Endothelial cell (in vitro differentiated cells): ENCODE measurements at places on chromosomes 6 and 20.

DNA sequence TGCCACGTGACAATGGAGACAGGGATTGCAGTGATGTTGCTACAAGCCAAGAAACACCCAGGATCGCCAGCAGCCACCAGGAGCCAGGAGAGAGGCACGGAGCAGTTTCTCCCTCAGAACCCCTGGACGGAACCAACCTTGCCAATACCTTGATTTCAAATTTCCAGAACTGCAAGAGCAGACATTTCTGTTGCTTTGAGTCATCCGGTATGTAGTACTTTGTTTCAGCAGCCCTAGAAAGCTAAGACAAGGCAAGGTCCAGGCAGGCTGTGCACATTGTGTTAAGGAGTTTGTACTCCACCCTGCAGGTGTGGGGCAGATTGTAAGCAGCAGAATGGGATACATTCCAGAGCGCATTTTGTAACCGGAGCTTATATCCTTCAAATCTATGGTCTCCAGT is 48.3 kb downstream of the TRERF1 start:
- no peak for DNase-seq

- no peak for DNase-seq
Measured at GRCh38 chr6:2839982-2840748, 1.5 kb downstream of the SERPINB1 start.

GRCh38 chr6:154277629-154278017 is 79.0 kb downstream of the IPCEF1 start:
- DNase-seq, result no peak

DNA sequence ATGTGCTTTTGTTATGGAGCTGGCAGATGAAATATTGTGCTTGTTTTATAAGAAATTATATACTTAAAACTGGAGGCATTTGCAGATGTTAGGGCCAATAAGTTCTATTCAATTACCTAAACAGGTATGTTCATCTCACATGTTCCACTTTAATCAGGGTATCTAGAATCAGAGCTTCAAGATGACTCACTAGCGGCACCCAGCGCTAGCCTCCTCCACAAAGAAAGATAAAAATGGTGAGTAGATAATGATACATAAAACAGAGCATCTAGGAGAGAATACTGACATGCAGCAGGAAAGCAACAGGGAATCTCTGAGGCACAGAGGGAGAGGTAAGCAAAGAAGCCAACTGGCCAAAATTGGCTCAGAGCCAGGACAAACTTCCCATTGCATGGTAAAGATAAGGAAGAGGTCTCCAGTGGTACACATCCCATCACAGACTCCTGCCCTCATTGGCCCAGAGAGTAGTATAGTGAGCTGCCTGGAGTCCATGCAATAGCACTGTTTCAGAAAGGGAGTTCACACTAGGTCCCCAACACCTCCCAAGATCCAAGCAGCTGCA is 200.7 kb upstream of the SPTLC3 start:
- no peak for DNase-seq

DNA sequence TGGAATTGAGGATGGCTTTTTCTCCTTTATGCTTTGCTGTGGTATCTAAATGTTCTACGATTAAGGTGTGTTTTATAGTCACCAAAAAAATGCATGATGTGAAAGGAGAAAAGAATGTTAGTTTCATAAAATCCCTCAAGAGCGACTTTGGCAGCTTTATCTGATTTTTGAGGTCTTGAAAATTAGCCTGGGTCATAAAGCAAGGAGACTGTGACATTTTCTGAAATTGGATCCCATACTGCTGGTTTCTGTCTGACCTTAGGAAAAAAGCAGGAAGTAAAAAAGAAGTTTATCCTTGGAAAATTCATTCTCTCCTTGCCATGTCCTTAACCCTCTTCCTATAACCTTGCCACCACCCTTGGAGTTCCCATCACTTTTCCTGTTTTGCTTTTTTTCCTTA is 525.3 kb downstream of the CD83 start:
- DNase-seq, result no peak

DNA sequence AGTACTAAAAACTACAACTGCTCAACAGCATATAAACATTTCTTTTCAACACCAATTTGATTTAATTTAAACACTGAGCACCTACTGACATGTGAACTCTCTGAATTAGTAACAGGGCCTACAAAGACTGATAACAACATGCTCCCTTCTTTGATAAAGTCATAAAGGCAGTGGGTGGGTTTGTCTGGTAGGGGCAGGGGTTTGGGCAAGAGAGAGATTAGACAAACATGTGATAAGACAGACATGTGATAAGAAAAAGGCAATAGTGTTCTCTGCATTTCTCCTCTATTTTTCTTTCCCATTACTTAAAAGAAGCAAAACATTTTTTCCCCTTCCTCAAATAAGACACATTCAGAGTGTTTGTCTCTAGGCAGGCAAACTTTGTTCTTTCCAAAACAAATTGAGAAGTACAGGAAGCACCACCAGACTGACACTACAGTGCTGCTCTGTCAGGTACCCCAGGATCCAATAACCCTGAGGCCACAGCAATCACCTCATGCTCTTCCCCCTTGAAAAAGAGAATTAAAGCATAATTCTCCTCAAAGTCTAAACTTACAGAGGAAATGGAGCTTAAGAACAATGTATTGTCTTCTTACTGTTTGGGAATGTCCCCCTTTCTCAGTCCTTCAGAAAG is 11.9 kb downstream of the C6orf52 start:
- no peak for DNase-seq

DNA sequence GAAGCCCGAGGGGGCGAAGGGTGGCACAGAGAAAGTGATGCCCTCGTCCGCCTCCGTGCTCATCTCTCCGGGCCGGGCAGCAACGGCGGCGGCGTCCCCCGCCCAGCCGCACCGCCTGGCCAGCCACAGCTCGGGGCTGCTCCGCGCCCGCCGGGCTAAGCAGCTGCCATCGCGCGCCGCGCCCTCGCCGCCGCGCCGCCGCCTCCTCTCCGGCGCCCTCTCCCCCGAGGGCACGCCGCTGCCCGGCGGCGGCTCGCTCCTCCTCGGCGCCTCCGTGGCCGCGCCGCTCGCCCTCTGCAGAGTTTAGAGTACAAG is 225 bp downstream of the MAP3K5 start:
- DNase-seq, result peak; percentile 51

GRCh38 chr6:101150226-101150625 is 243.3 kb upstream of the GRIK2 start:
- DNase-seq, result no peak

- DNase-seq, result no peak
Measured at GRCh38 chr6:16824845-16825685, 63.8 kb upstream of the ATXN1 start.

DNA sequence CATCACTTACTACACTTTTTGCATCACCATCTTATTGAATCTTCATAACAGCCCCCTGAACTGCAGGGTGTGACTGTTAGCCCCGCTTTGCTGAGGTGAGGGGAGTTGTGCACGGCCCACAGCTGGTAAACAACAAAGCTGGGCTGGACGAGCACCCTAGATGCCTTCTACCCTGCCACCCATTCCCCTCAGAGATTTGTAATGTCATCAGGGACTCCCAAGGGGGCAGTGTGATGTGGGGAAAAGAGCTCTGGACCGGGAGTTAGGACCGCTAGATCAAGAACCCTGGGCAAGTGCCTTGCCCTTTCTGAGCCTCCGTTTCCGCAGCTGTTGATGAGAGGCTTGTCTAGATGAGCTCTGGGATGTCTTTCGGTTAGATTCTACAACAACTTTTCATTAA is 20.9 kb downstream of the PKIG start:
- no peak for DNase-seq

DNA sequence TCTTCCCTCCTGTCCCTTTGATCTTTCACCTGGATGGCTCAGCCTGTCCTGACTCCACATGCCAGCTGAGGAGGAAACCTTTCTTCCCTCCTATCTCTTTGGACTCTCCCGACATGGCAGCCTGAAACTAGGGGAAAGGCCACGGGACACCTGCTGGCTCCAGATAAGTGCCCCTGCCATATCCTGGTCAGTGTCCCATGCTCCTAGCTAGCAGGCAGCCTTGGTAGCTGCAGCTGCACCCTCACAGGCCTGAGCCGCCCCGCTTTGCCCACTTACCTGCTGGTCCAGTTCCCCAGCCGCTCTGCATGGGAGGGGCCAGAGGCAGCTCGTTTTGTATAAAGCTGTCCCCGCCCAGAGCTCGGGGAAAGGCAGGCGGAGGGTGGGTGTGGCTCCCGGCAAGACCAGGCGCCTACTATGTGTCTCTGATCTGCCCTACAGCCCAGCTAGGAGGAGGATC is 7.4 kb upstream of the SLC52A3 start:
- no peak for DNase-seq

GRCh38 chr6:7899101-7899888 is 11.3 kb downstream of the TXNDC5 start:
- no peak for DNase-seq

DNA sequence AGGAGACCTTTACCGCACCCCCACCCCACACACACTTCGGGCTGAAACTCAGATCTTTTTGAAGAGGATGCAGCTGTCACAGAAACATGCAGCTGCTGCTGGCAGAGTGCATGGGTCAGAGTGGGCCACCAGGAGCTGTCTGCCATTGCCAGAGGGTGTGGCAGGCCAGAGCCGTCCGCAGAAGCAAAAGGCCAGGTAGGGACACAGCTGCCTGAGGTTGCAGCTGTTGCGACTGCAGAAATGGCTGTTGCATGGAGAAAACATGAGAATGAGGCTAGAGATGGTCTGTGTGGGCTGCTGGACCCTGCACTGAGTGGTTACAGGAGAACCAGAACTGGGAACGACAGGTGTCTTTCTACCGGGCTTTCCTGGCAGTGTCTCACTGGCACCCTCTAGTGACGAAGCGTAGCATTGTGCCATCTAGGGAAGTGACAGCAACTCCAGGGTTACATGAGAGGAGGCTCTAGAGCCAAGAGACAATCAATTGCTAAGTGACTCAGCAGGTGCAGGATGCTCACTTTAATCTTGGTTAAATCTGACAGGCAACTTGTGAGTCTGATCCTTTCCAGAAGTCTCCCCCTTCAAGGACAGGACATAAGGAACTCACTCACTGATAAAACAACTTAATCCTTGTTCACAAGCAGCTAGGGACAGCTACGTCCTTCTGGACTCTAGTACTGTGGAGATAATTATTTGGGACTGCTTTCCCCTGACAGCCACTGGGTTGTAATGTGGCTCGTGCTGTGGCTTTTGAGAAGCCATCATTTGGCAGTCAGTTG is 29.1 kb upstream of the SERPINB9 start:
- peak; percentile 87 for DNase-seq

GRCh38 chr6:112017169-112017568 is 36.7 kb upstream of the CCN6 start:
- DNase-seq, result no peak

DNA sequence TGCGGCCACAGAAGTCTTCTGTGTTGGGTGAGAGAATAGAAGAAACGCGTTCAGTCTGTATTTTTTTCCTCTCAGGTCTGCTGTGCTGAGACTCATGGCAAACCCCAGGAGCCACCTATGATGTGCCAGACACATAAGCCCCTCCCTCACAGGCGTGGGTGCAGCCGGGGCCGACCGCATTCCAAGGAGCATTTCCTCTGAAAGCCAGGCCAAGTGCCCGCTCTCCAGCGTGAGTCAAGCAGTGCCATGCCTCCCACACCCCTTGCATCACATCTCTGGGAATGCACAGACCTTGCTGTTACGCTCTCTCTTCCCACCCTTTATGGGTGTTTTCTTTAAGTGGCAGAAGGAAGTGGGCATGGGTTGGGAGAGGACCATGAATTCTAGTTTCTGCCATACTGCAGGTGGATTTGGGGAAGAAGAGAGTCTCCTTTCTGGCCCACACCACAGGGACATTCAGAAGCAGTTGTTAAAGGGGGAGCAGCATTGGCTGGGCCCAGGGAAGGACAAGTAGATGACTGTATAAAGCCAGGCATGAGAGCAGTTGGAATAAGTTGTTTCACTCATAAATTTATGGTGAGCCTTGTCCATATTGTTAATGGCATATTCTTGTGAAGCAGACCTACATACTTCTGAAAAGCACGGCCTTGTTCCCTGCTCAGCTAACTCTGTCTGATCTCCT is 37.1 kb upstream of the TFAP2A start:
- DNase-seq, result no peak

- no peak for DNase-seq
Measured at GRCh38 chr6:28775405-28776129, 148.2 kb downstream of the TRIM27 start.

DNA sequence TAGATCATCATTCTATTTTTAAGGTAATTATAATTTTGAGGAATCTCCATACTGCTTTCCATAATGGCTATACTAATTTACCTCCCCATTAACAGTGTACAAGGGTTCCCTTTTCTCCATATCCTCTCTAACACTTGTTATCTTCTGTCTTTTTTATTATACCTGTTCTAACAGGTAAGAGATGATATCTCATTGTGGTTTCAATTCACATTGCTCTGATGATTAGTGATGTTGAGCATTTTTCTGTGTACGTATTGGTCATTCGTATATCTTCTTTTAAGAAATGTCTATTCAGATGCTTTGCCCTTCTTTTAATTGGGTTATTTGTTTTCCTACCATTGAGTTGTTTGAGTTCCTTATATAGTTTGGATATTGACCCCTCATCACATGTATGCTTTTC is 81.6 kb upstream of the SCAF8 start:
- DNase-seq, result no peak

DNA sequence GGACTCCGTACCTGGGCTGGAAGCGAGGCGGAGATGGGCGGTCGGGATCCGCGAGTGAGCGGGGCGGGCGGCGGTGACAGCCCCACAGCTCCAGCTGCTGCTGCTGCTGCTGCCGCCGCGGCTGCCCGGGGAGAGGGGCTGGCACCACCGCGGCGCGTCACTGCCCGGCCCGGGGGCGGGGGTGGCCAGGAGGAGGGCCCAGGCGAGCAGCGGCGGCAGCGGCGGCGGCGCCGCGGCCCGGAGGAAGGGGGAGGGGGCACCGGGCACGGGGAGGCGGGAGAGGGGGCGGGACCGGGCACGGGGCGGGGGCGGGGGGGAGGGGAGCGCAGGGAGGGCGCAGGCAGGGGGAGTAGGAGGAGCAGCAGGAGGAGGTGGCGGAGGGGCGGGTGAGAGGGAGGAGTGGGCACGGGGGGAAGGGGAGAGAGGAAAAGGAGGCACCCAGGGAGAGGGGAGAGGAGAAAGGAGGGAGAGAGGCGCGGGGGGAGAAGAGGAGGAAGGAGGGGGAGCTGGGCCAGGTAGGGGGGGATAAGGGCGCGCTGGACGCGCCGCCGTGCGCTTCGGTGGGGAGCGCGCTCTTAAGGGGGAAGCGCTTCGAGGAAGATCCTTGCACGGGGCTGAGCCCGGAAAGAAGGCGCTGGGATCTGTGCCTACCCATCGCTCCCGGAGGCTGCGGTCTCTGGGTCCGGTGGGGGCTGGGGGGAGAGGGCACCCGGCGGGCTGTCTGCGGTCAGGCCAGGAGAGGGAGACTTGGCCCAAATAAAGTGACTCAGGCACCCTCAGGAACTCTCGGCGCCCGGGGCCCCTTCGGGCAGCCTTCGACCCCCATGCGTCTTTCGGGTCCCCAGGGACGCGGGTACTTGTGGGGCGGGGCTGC is 101.5 kb downstream of the NOL4L start:
- peak; percentile 90 for DNase-seq

- DNase-seq, result no peak
Measured at GRCh38 chr6:145547594-145548335, 187.6 kb downstream of the EPM2A start.

GRCh38 chr6:43461936-43462335 is 6.6 kb upstream of the DLK2 start:
- no peak for DNase-seq
